Fibroblast of villous mesenchyme (primary cell): ENCODE measurements at places on chromosomes 7 and 10. TPM values are rescaled to one million over a fixed set of nuclear protein-coding genes. Genes with fewer than 3 reads are reported as not detected.

BICC1 gene
- total RNA-seq, result 39.3 and 47.7 TPM in 2 replicates

DNA sequence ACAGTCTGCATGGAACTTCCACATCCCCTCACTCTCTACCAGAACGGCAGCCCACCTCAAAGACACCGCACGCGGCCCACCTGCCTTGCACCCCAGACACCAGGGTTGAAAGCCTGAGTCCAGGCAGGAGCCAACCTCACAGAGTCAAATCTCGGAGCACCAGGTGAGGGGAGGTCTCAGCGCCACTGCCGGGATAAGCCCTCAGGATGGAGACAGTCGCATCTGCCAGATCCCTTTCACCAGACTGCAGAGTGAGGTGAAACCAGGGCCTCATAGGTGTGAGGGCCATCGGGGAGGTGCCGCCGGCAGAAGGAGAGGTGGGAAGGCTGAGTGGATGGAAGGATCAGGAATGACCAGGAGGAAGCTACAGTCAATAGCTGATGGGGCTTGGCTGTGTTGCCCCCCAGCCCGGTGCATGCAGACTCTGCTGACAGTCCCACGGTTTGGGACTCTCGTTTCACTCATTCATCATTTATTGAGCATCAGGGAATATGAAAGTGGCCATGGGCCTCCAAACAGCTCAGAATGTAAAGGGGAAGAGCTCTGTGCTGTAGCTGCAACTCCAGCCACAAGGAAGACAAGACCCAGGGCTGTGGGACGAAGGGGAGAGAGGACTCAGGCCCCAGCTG, 315.0 kb downstream of the PTPRN2 start:
- no peak for DNase-seq

PITX3 gene
- total RNA-seq, result under 0.01 TPM in 1 of 2 replicates, not detected in the other

DNA sequence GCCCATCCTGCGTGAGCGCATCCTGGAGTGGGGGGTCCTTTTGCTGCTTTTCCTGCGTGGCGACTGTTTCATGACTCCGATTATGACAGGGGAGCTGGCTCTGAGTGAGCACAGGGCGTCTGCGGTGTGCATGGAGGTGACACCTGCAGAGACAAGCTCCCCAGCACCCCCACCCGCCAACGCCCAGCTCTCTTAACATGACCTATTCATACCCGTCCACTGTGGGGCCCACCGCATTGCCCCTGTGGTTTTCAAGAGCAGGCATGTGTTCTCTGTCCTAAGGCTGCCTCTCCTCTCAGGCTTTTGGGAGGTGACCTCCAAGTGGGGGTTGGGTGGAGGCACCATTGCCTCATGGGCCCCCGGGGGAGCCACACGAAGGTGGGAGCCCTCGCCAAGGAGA, 500.7 kb downstream of the TCERG1L start:
- DNase-seq, result no peak

SFTPA1 gene
- not detected in 2 replicates for total RNA-seq

ARHGAP22 gene
- total RNA-seq, result 22.9 and 31.6 TPM in 2 replicates

DNA sequence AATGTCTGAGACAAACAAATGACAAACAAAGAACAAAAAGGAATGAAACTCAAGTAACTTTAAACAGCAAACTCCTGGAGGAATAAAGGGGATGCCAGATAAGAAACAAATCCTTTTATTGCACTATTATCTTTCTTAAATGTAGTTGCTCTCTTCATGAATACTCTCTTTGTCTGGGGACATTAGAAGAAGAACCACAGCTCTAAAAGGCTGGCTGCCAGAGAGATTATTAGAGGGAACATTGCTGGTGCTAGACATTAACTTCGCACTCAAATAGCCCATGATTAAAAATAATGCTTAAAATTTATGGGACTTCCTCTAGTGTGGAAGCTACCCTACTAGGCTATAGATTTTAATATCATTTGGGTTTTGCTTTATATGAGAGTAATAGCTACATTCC, 1330.4 kb downstream of the XPNPEP1 start:
- DNase-seq, result no peak

GRCh38 chr10:130466271-130466997, 330.2 kb downstream of the GLRX3 start:
- DNase-seq, result no peak

DNA sequence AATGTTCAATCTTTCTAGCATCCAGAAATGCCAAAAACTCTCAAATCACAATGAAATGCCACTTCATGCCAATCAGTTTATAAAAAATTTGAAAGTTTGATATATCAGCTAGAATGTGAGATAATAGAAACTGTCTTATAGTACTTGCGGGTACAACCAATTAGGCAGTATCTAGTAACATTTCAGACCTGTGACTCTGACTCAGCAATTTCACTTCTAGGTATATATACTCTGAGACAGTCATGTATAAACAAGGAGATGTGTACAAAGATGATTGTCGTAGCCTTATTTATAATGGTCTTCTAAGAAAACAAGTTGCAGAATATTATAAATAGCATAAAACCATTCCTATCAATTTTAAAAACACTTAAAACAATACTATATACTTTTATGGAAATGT, 252.3 kb upstream of the PODXL start:
- no peak for DNase-seq

GRCh38 chr10:72831696-72832409, 61.7 kb upstream of the OIT3 start:
- peak; percentile 53 for DNase-seq

DNA sequence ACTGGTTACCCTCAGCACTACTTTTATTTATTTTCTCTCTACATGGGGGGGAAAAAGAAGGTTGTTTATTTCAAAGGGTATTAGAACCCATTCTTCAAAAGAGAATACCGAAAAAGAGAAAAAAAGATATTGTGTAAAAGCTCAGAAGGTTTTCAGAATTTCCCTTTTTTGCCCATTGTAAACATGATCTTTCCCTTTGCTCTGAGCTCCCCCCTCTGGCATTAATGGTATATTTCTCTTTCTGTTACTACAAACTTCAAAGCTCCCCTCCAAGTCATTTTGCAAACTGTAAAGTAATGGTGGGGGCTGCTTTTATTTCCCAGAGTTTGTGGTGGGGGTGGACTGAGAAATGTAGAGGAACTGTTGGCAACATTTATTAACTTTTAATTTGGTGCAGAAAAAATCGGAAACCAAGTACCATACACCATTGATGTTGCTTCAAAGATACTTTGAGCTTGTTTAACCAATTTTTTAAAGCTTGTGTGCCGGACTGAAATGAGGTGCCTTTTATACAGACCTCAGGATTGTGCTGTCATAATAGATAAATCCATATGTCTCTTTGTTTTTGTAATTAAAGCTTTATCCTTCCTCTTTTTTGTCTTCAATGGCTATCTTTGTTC, 181.5 kb downstream of the EXOC4 start:
- DNase-seq, result peak; percentile 49

- DNase-seq, result no peak
Observed at GRCh38 chr7:97130417-97131139, 13.1 kb downstream of the SDHAF3 start.

DNA sequence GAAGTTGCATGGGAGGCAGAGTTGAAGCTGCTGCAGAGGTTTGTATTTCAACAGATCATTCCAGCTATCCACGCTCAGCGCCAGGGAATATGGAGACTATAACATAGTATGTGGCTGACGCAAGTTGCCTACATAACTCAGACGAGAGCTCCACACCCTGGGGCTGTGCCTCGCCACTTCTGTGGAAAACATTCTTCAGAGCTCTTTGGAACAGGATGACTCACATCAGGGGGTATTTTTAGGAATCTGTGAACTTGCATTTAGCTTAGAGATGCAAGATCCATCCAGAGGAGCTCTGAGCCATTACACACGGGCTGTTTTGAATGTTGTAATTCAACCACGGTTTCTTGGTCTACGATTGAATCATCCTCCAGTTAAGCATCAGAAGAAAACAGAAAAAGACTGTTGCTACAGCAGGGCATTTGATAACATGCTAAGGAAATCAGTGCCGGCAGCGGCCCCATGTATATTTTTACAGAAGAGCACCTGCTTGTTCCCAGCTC, 481.5 kb upstream of the AKR1E2 start:
- peak; percentile 100 for DNase-seq

CYP17A1 gene
- not detected in 2 replicates for total RNA-seq
